Fibroblast of villous mesenchyme (primary cell): ENCODE measurements at places on chromosomes 3 and 15. TPM values are rescaled to one million over a fixed set of nuclear protein-coding genes. Genes with fewer than 3 reads are reported as not detected.

SCN11A gene
- total RNA-seq, result under 0.01 TPM in 2 replicates

GRCh38 chr15:70480196-70480856 lies 283.0 kb downstream of the UACA start:
- DNase-seq, result no peak

GRCh38 chr15:89174476-89174875 lies 46.9 kb downstream of the RLBP1 start:
- DNase-seq, result no peak

GRCh38 chr3:9749296-9749644 lies 482 bp upstream of the OGG1 start:
- DNase-seq, result no peak

DNA sequence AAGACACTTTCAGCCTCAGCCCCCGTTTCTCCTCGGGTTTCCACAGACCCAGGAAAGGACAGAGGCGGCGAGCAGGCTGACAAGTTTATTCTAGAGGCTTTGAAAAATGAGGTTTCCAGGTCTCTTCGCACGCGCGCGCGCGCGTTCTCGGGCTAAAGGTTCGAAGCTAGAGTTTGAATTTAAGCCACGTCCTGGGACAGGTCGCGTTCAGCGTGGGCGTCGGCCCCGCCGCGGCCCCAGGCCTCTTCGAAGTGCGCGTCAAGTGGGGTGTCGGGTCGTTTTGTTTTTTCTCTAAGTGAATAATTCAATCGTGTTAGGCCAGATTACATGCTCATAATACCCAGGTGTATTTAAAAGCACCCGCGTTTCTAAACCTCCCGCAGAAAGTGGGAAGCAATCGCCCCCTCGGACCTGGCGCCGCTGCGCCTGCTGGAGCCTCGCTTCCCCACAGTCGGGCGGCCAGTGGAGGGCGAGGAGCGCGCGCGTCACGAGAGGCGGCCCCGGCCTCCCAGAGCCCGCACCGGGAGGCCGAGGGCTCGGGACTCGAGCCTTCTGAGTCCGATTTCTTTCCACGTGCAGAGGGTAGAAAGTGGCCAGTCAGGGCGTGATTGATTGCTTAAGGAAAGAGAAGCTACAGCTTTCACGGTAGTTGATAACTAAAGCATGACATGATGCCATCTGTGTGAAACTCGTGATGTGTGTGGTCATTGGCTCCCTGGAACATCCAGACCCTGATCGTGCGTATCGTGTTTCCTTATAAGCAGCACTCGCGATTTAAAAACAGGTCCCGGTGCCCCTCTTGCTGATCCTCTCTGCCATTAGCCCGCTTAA lies 15.8 kb upstream of the SOX2 start:
- no peak for DNase-seq

GRCh38 chr3:147392625-147392946 lies 13.8 kb downstream of the ZIC4 start:
- no peak for DNase-seq

GRCh38 chr3:46146548-46146947 lies 61.6 kb downstream of the CCR1 start:
- no peak for DNase-seq

GRCh38 chr3:178475062-178475461 lies 61.2 kb upstream of the KCNMB2 start:
- DNase-seq, result no peak
